ENCODE measurements at places on chromosomes 3 and 15.

- DNase-seq = no peak
Measured at GRCh38 chr15:92671406-92671805, 15.8 kb upstream of the FAM174B start.

DNA sequence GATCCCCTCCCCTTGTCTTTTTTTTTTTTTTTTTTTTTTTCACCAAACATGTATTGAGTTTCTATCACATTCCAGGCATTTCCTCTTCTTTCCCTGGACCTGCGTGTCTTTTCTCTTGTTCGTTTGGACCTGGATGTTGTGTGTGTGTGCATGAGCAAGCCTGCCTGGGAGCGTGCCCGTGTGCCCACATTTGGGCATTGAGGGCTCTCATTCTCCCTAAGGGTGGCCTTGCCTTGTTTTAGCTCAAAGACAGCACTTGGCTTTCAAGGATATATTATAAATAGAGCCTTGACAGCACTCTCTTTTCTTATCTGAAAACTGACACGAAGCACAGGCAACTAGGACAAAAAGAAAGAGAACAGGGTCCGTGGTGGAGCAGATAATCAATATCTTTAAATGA is 39.0 kb upstream of the SLC25A26 start:
- no peak for DNase-seq

- no peak for DNase-seq
Measured at GRCh38 chr15:30830961-30831360, 72.8 kb upstream of the FAN1 start.

- DNase-seq = no peak
Measured at GRCh38 chr3:149501524-149501923, 27.0 kb downstream of the TM4SF4 start.

DNA sequence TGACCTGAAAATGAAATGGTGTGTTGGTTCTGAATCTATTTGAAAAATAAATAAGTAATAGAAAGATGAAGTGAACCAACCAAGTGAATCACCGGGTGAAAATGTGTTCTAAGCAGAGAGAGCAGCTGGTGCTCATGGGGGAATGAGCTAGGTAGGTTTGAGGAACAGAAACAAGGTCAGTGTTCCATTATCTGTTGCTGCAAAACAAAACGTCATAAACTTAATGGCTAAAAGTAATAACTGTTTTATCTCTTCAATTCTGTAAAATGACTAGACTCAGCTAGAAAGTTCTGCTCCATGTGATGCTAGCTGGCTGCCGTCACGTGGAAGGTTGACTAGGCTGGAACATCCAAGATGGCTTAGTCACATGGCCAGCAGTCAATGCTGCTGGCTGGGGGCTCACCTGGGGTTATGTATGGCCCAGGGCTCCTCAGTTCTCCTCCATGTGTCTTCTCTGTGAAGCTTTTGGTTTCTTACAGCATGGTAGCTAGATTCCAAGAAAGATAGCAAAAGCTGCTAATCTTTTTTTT is 13.3 kb upstream of the SH3BP5 start:
- no peak for DNase-seq

- no peak for DNase-seq
Measured at GRCh38 chr15:83567318-83567717, 86.6 kb upstream of the ADAMTSL3 start.

GRCh38 chr3:45179163-45179562 is 33.0 kb upstream of the CDCP1 start:
- DNase-seq = no peak

DNA sequence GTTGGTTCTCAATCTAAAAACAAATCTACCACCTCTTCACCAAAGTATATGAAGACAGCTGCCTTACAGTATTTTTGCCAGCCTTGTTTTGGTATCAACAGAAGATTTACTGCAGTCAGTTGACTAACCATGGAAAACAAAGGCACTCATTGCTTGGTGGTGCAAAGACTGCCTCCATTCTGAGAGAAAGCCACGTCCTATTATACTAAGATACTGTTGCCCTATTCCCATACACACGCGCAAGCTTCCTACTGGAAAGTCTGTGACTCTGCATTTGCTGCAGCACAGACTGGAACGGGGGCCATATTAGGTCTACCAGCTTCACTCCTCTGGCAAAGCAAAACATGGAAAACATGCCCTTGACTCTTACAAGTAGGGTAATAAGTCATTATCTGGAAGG is 18.0 kb downstream of the MTMR10 start:
- no peak for DNase-seq

- DNase-seq = no peak
Measured at GRCh38 chr3:86629511-86629910, 361.4 kb downstream of the VGLL3 start.

DNA sequence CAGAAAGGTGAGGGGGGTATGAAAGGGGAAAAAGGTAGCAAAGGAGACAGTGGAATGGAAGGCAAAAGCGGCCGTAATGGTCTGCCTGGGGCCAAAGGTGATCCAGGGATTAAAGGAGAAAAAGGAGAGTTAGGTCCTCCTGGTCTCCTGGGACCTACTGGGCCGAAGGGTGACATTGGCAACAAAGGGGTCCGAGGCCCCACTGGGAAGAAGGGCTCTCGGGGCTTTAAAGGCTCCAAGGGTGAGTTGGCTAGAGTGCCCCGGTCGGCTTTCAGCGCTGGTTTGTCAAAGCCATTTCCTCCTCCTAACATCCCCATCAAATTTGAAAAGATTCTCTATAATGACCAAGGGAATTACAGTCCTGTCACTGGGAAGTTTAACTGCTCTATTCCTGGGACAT is 6.7 kb downstream of the OTOL1 start:
- no peak for DNase-seq

DNA sequence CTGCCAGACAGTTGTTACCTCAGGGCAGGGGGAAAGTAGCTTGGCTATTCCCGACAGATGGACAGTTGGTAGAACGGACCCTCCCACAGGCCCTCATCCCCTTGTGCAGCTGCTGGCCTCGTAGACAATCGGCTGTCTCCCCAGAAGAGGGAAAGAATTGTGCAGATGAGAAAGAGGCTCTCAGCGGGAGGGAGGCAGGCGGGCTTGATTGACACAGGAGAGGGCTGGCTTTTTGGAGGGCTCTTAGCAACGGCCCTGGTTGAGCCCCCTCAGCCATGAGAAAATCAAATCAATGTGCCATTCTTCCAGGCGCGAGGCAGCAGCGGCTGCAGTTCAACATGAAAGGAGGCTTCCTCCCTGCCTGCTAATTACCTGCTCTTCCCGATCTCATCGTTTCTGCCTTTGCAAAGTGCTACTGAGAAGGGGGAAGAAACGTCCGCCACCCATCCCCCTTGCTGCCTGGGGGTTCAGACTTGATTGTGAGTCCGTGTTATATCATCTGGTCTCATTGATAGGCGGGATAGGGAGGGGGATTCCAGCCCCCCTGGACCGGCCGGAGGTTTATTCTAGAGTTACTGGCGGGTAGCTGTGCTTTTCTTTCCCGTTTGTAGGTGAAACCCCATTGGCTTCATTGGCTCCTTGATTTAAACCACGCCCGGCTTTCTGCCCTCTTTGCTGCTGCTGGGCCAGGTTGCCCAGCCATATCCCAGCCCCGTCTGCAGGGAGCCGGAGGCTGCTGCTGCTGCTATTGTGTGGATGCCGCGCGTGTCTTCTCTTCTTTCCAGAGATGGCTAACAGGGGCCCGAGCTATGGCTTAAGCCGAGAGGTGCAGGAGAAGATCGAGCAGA is at the start of gene TAGLN3:
TSS of gene TAGLN3 (plus strand) at position 287 of the 848 bp plus-strand sequence. CDS start at position 788, 501 bp downstream.
- DNase-seq = no peak

GRCh38 chr3:150114873-150115540 is 144.3 kb upstream of the PFN2 start:
- no peak for DNase-seq

DNA sequence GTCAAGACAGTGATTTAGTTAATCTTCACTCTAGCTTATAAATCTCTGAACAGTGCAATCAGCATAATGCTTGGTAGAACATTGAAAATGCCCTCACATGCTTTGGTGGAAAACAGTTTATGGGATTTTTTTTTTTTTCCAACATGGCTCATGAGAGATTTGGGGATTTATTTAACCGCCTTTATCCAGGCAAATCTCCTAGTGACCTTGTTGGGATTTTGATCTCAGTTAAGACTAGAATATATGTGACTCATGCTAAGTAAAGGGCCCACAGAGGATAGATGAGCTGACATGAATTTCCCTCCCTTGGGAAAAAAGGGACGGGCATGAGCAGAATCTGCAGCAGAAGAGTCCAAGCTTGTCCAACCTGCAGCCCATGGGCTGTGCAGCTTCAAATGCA is 18.7 kb downstream of the LRTM1 start:
- DNase-seq = no peak

DNA sequence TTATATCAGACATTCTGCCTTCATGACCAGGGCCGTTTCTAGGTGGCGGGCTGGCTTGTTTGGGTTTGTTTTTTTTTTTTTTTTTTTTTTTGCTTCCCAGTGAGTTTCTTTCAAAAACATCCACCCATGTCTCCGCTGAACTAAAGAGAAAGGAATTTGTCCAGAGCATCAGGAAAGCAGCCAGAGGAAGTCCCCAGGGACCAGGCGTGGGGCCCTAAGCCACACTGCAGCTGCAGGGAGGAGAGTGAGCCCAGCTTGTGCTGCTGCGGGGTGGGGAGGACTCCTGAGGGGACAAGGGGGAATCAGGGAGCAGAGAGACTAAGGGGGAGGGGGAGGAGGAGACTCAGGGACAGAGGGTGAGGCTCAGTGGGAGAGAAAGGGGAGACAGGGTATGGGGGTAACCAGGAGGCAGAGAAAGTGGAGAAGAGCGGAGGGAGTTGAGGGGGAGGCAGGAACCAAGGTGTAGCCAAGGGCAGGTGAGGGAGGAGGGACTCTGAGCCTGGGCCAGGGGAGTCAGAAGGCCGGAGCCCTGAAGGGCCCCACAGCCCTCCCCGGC is 49.5 kb downstream of the CYP11A1 start:
- DNase-seq = no peak

GRCh38 chr3:67204951-67205350 is 206.8 kb downstream of the KBTBD8 start:
- DNase-seq = no peak

DNA sequence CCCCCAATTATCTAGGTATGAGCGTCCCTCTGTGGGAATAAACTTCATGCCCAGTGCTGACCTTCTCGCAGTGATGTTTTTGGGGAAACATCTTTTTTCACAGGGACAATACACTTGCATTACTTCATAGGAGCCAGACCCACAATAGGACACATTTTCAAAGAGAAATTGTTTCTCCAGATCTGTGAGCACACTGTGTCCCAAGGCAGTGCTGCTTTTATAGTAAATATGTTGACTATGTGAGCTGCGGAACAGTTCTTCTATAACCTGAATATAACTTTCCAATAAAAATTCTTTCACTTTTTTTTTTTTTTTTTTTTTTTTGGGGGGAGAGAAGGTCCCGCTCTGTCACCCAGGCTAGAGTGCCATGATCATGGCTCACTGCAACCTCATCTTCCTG is 17.4 kb upstream of the THSD4 start:
- no peak for DNase-seq

DNA sequence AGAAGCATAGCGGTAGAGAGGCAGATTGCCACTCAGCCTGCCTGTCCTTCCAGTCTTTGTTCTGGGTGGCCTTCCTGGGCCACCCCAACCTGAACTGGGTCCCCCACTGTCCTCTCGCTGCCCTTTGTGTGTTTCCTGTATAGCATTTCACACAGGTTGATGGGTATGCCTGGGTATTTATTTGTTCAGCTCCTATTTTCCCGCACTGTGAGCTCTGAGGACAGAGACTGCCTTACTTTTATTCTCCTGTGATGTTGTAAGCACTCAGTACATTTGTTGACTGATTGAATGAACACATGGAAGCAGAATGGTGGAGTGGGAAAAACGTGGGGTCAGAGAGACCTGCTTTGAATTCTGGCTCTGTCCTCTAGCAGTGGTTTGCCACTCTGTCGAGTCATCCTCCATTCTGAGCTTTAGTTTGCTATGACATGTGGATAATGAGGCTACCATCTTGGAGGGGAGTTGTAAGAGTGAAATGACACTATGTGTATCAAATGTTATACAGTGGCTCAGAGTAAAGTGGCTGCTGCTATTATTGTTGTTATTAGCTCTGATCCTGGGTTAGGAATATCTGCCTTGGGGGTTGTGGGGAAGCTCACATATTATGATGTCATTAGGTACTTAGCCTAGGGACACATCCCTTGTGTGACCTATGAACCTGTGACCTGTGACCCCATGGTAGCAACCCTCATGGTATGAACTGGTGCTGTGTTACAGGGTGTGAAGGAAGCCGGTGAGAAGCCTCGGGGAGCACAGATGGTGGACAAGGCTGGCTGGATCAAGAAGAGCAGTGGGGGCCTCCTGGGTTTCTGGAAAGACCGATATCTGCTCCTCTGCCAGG is 6.4 kb downstream of the PLEKHO2 start:
- no peak for DNase-seq

DNA sequence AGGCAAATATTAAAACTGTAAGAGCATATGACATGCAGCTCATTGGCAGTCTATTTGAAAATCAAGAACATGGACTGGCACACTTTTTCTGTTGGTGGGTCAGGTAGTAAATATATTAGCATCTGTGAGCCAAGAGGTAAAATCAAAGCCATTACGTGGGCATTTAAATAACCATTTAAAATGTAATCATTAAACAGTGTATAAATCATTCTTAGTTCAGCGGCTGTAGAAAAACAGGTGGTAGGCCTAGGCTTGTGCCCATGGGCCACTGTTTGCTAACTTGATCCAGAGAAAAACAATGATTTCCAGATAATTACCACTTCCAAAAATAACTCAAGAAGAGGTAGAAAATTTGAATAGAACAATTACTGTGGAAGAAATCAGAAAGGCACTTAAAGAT is 105.1 kb downstream of the CHST2 start:
- DNase-seq = no peak

DNA sequence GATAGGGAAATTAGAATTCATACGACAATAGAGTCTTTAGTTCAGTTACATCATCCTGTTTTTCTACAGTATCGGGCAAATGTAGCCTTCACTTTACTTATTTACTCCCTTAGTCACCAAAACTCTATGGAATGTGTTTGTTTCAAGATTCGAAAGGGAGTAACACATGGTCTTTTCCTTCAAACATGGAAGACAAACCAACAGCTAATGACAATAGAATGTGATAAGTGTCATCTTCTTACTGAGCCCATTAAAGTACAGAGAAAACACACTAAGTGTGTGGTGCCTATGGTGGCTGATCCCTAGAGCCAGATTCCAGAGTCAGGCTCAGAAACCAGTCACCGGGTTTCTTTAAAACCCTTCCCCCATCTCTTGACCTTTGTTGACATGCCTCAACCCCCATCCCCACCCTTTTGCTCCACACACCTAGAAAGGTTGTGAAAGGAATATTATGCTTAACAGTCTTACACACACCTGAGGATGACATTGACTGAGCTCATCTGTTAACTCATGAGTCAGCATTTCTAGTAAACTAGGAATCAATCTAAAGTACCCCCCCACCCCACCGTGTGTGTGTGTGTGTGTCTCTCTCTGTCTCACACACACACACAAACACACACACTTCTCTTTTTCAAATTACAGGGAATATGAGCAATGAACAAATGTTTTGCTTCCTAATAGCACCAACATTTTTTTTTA is 549.6 kb upstream of the CCDC54 start:
- no peak for DNase-seq

GRCh38 chr3:71584394-71585011 is 975 bp upstream of the FOXP1 start:
- no peak for DNase-seq

GRCh38 chr15:79064496-79064895 is 26.1 kb downstream of the RASGRF1 start:
- no peak for DNase-seq
